ENCODE measurements at places on chromosomes 1 and 21.

GRCh38 chr1:205589618-205590456 is 42.0 kb downstream of the ELK4 start:
- no peak for DNase-seq

DNA sequence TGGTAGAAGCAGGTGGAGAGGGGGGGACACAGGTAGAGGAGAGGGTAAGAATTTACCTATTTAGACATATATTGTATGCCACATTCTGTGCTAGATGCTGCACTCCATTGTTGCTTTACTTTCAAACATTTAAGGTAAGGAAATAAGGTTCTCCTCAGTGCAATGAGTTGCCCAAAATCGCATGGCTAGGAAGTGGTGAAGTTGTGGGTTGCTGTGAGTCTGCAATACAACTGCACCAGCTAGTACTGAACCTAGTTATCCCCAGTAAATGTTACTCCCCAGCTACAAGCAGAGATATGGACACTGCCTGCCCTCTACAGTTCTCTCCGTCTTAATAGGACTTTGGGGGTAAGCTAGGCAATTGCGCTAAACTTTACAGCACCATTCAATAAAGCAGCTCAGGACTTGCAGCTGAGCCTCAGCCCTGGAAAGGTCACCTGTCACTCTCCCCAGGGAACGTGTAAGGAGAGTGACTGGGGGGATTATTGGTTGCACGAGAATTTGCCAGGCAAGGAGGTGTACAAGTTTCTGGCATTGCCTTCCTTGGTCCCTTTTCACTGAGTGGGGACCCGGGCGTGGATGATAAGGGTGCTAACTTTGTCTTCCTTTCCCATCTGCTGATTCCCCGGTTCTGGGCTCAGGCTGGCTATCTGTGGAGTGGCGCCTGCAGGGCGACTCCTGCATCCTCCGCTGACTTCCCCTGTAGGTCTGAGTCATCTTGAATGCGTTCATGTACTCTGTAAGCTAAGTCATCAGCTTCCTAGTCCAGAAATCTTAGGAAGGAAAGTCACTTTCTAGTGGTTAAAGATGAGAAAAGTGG is 71.3 kb upstream of the CNTN2 start:
- no peak for DNase-seq

- peak; percentile 11 for DNase-seq
These were observed 35.6 kb upstream of the RRP15 start for GRCh38 chr1:218249338-218250140.

DNA sequence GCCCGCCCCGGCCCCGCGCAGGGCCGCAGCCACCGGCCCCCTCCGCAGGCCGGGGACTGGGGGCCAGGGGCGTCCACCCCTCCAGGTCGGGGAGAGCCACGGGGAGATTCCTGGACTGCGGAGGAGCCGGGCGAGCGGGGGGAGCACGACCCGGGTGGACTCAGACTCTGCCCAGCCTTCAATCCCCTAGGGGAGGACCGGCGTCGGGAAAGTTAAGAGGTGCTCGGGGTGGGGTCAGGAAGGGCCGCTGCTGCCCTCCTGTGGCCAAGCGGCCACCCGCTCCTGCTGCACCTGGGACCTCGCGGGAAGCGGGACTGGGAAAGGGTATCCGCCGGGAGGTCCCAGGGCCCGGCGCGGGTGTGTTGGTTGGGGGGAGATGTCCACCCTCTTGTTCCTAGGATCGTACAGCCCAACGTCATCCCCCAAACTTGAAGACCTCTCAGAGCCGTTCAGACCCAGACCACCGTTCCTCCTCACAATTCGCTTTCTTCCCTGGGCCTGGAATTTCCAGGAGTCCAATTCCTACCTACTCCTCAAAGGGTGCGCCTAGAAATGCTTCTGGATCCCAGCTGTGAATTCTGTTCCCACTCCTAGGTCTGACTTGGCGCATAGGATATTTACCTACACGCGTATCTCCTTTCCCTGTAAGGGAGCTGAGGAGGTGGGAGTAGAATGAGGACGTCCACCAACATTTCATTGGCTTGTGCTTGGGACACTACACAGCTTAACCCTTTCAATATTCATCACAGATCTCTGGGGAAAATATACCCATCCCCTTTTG is 484 bp upstream of the RHOC start:
- peak; percentile 94 for DNase-seq

- DNase-seq, result peak; percentile 11
These were observed 1569.0 kb upstream of the B3GALT2 start for GRCh38 chr1:194755241-194755994.

DNA sequence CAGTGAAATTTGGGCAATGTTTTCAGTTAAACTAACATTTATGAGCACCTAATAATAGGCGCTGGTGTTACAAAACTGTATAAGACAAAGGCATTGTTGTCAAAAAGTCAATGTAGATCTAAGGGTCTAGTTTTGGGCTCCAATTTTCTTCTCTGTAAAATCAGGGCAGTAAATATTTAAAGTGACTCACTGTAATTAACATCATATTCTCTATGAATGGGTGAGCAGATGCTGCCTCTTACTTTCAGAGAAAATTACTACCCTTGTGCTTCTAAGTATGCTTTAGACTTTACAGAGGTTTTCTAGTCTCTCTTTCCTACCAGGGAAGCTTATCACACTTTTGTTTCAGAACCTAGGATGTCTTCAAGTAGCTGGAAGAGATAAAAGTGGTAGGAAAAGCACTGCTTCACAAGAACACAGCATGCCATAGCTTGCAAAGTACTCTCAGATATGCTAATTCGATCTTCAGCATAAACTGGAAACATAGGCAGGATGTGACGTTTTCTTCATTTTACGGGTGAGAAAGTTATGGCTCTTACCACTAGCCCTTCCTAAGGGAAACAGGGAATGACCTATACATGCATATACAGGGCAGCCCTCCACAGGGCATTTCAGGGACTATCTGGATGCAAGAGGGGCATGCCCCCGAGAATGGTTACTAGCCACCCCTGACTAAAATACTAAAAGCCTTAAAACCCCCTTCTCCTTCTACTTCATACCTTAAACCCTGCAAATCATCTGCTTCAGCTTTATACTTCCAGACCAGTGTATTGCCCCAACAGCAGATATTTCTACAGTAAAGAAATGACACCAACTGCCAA is 2.6 kb downstream of the C1orf116 start:
- DNase-seq, result no peak

GRCh38 chr1:1623181-1623630 is 7.9 kb downstream of the MIB2 start:
- DNase-seq, result no peak

- no peak for DNase-seq
These were observed 107.7 kb upstream of the SLC5A9 start for GRCh38 chr1:48114596-48115382.

GRCh38 chr21:24023936-24024335 is 1583.3 kb downstream of the MRPL39 start:
- peak; percentile 8 for DNase-seq

GRCh38 chr1:209106237-209106741 is 477.2 kb upstream of the CAMK1G start:
- DNase-seq, result peak; percentile 46

DNA sequence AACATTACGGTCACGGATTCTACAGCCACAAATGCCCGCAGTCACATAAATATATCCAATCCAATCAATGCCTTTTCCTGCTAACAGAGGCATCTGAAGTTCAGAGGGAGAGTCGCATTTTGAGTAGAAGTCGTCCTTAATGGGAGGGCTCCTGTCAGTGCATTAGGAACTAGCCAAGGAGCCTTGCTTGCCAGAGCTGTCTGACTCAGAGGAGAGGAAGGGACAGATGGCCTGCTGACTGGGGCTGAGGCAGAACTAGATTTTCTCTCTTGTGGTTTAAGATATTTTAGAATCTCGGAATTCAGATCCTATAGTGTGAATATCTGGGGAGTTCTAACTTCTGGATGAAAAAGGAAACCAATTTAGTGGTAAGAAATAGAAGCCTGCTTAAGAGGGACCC is 10.6 kb downstream of the XKR8 start:
- DNase-seq, result no peak

GRCh38 chr1:8871965-8872399 is 6.5 kb downstream of the ENO1 start:
- no peak for DNase-seq

- DNase-seq, result peak; percentile 92
These were observed 7.5 kb downstream of the SLC19A1 start for GRCh38 chr21:45534636-45535331.

GRCh38 chr1:108502624-108503023 is 52.5 kb downstream of the NBPF6 start:
- no peak for DNase-seq

DNA sequence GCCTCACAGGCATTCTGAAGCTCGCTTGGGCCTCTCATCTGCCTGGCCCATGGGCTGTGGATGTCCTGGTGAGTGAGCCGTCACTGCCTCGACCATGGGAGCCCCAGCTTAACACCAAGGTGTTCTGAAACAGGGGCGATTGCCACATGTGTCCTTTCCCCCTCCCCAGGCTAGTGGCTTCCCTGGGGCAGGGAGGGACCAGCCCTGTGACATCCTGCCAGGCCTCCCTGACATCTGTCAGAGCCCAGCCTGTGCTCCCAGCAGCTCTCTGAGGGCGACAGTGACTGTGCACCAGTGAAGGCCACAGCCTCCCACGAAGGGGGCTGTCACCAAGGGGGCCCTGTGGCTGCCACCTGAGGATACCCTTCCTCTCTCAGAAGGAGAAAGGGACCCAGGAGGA is 35.9 kb upstream of the CCDC27 start:
- DNase-seq, result no peak

GRCh38 chr1:10968411-10968826 is 44.0 kb upstream of the TARDBP start:
- no peak for DNase-seq

GRCh38 chr1:27545271-27545670 is 55.3 kb upstream of the WASF2 start:
- no peak for DNase-seq

- peak; percentile 76 for DNase-seq
These were observed 34.6 kb downstream of the TGFBR3 start for GRCh38 chr1:91851130-91852010.

- DNase-seq, result no peak
These were observed 3.1 kb downstream of the CTXND2 start for GRCh38 chr1:150890033-150890416.

DNA sequence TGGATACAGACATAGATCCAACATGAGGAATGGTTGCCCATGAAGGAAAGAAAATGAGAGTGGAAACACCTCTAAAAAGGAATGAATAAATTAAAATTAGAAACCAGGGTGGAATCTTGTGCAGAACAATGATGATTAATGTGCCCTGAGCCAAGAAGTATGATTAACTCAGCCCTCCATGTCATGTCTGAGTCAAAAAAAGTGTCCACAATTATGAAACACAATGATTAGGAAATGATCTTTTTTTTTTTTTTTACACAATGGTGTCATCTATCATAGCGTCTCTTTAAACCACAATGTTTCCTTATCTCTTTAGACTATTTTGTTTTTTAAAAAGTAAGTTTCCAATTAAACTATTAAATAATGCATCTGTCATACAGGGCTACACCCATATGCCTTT is 78.9 kb upstream of the RAB4A start:
- DNase-seq, result no peak

DNA sequence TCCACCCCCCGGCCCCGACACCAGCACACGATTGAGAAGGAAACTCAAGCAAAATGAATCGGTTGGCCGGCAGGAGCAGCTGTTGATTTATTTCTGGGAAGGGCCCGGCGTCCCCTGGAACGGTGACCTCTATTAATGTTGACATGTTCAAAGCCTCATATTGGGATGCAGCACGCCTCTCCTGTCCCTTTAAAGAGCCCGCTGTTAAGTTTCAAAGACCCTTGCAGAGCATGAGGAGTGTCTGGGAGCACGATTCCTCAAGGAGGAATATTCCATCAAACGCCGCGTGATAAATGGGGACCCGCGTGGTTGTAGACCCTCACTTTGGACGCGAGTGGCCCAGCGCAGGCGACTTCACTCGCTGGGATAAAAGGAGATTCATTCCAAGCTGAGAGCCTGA is 21.5 kb upstream of the ACTL8 start:
- DNase-seq, result peak; percentile 79

GRCh38 chr1:161020509-161021164 is at the start of gene F11R:
TSS of gene F11R (minus strand) at chr1:161021152. CDS start at chr1:161021073, 79 bp downstream.
- DNase-seq, result peak; percentile 72

GRCh38 chr1:30840904-30841598 is 67.5 kb downstream of the SDC3 start:
- no peak for DNase-seq

GRCh38 chr1:23696335-23696989 is 4.9 kb downstream of the RPL11 start:
- DNase-seq, result no peak

- no peak for DNase-seq
These were observed 93.0 kb downstream of the ATP6V1G3 start for GRCh38 chr1:198447468-198447867.

DNA sequence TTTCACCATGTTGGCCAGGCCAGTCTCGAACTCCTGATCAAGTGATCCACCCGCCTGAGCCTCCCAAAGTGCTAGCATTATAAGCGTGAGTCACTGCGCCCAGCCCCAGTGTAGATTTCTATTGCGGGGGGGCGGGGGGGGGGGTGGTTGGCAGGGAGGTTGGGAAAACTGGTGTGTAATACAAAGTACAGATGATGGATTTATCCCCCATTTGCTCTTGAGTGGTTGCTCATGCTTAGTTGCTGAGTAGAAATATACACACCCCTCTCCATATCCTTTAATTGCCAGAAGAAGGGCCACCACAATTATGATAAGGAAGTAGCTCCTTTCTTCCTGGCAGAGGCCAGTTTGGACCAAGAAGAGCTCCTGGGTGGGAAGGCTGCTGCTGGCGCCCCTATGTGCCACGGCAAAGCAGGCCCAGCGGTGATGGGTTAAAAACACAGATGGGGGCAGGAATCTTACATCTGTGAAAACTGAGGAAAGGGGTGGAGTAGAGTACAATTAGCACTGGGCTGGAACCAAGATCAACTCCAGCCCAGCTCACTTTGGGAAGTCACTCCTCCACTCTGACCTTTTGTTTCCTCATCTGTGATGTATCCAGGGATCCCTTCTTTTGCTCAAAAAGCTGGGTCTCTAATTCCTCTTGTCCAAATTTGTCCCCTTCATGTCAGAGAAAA is 55.2 kb downstream of the MRPL37 start:
- no peak for DNase-seq

DNA sequence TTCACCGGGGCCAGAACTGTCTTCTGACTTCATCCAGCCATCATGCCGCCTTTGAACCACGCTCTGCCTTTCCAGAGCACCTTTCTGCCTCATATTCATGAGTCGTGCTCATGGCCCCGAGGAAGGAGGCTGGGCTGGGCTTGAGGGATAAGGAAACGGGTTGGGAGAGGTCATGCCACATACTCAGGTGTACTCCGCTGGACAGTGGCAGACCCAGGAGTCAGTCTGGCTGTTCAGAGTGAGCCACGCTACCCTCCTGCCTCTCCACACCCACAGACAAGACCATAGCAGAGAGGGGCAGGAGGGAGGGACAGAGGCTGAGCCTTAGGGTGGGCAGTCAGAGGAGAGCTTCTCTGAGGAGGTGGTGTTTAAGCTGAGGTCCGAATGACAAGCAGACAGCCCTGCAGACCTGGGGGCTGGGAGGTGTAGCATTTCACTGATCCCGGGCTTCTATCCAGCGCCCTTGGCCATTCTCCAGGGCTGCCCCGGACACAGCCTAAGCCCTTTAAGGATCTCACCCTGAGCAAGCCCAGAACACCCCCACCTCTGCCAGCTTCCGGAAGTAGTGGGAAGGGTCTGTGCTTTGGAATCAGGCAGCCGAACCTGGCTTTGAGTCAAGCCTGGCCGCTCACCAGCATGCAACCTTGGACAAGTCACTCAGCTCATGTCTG is 102.3 kb downstream of the LACTBL1 start:
- no peak for DNase-seq

GRCh38 chr1:203295796-203296195 is 9.5 kb upstream of the BTG2 start:
- DNase-seq, result no peak

GRCh38 chr1:152108882-152109222 is 6.4 kb downstream of the TCHH start:
- DNase-seq, result peak; percentile 8

- no peak for DNase-seq
These were observed 256.5 kb downstream of the PAPPA2 start for GRCh38 chr1:176719447-176719846.
